PC-9 (cell line): ENCODE measurements at places on chromosomes 3 and 15. TPM values are rescaled to one million over a fixed set of nuclear protein-coding genes. Genes with fewer than 3 reads are reported as not detected.

- no peak overlapping the region for H3K4me3 ChIP-seq
- no peaks in the 10 kb centered on the region for H3K36me3 ChIP-seq
- H3K27ac ChIP-seq: no peak overlapping the region
- H3K4me1 ChIP-seq: no peaks in the 10 kb centered on the region
- H3K27me3 ChIP-seq: no peaks in the 10 kb centered on the region
These were observed 32.7 kb downstream of the MME start for GRCh38 chr3:155112661-155113389.

GRCh38 chr3:57006179-57006657 is 54.2 kb upstream of the SPATA12 start:
- H3K27ac ChIP-seq: peak overlapping the region; percentile 98
- DNase-seq: peak; percentile 48
- H3K4me1 ChIP-seq: peaks cover 39% of the 10 kb centered on the region
- no peaks in the 10 kb centered on the region for H3K36me3 ChIP-seq
- H3K4me3 ChIP-seq: peak overlapping the region; percentile 16; the same call in 1 of the 2 replicates
- H3K27me3 ChIP-seq: no peaks in the 10 kb centered on the region

- H3K4me1 ChIP-seq: no peaks in the 10 kb centered on the region
- no peak overlapping the region for H3K27ac ChIP-seq
- DNase-seq: no peak
- H3K4me3 ChIP-seq: no peak overlapping the region
- H3K27me3 ChIP-seq: no peaks in the 10 kb centered on the region
- no peaks in the 10 kb centered on the region for H3K36me3 ChIP-seq
These were observed 19.5 kb upstream of the COMMD2 start for GRCh38 chr3:149771652-149772271.

DNA sequence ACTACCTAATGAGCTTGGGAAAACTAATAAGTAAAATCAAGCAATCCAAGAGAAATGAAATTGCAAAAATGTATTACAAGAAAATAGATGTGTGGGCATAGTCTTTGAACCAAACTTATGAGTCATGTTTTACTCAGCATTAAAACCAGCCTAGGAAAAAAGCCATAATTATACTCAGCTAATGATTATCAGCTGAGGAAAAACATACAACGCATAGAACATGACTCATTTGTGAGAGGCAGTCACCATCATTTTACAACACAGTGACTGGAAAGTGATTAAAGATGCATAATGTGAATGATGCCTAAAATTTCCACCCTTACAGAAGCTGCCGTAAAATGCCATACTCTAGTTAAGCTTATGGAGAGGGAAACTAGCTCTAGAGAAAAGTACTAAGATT is 238.0 kb upstream of the EOMES start:
- H3K4me1 ChIP-seq: no peaks in the 10 kb centered on the region
- no peaks in the 10 kb centered on the region for H3K36me3 ChIP-seq
- H3K27me3 ChIP-seq: no peaks in the 10 kb centered on the region
- DNase-seq: no peak

GRCh38 chr3:107024551-107025026 is 352.6 kb upstream of the CCDC54 start:
- no peaks in the 10 kb centered on the region for H3K36me3 ChIP-seq
- no peak overlapping the region for H3K27ac ChIP-seq
- H3K27me3 ChIP-seq: no peaks in the 10 kb centered on the region
- no peak for DNase-seq
- no peaks in the 10 kb centered on the region for H3K4me1 ChIP-seq

GRCh38 chr15:79432345-79433275 is 474 bp downstream of the MINAR1 start:
- DNase-seq: no peak
- H3K4me3 ChIP-seq: no peak overlapping the region
- no peaks in the 10 kb centered on the region for H3K4me1 ChIP-seq
- no peaks in the 10 kb centered on the region for H3K36me3 ChIP-seq
- no peaks in the 10 kb centered on the region for H3K27me3 ChIP-seq
- H3K27ac ChIP-seq: no peak overlapping the region

- H3K36me3 ChIP-seq: no peaks in the 10 kb centered on the region
- no peak for DNase-seq
- no peaks in the 10 kb centered on the region for H3K27me3 ChIP-seq
- H3K27ac ChIP-seq: no peak overlapping the region
- no peaks in the 10 kb centered on the region for H3K4me1 ChIP-seq
These were observed 135.4 kb upstream of the CBLB start for GRCh38 chr3:106004137-106004681.

- H3K4me1 ChIP-seq: no peaks in the 10 kb centered on the region
- no peak overlapping the region for H3K27ac ChIP-seq
- no peak for DNase-seq
These were observed 152.2 kb downstream of the NEK11 start for GRCh38 chr3:131178710-131179375.

DNA sequence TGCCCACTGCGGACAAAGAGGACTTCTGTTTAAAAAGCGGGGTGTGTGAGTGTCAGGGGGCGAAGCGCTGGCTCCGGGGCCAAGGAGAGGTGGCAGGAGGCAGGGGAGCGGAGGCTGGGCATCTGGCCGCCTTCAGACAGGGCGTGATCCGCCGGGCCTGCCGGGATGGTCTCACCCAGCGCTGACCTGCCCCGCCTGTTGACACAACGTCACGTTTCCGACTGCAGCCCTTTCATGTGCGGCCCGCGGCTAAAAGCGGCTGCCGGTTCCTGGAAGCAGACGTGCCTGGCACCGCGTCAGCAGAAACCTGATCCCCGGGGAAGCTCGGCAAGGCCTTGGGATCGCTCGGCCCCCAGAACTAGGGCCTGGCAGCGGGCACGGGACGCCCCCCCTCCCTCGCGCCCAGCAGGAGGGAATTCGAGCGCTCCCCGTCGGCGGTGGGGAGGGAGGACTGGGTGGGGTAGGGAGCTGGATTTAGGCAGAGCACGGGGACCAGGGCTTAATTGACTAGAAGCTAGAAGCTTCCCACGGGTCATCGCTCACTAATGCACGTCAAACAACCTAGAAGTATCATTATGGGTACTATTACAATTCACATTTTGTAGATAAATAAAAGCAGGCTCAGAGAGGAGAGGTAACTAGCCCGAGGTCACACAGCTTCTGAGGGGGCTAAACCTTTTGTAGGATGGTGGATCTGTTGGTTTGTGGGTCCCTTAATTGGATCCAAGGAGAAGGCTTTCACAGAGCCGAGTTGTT is 7.7 kb downstream of the BHLHE40 start:
- no peaks in the 10 kb centered on the region for H3K27me3 ChIP-seq
- peak overlapping the region; percentile 89 for H3K27ac ChIP-seq
- H3K36me3 ChIP-seq: 0 out of 2 replicates have a peak, but pooled peaks cover 7% of the 10 kb centered on the region

- H3K27me3 ChIP-seq: no peaks in the 10 kb centered on the region
- peaks cover 51% of the 10 kb centered on the region for H3K36me3 ChIP-seq
- no peak overlapping the region for H3K4me3 ChIP-seq
- H3K27ac ChIP-seq: no peak overlapping the region
- no peaks in the 10 kb centered on the region for H3K4me1 ChIP-seq
- DNase-seq: no peak
These were observed 27.0 kb downstream of the OPA1 start for GRCh38 chr3:193620057-193620456.

- no peak within 1 kb of the TSS for H3K4me3 ChIP-seq
- no peak within 1 kb of the TSS for H3K27ac ChIP-seq
- DNase-seq: no peak
- H3K4me1 ChIP-seq: no peaks in the 10 kb centered on the region
- H3K27me3 ChIP-seq: peaks cover 47% of the 10 kb centered on the region
These were observed at the start of gene HCN4 for GRCh38 chr15:73368301-73369136. Gene HCN4, minus strand, starts transcription at chr15:73368958. Its CDS starts 688 bp downstream, at chr15:73368270.

DNA sequence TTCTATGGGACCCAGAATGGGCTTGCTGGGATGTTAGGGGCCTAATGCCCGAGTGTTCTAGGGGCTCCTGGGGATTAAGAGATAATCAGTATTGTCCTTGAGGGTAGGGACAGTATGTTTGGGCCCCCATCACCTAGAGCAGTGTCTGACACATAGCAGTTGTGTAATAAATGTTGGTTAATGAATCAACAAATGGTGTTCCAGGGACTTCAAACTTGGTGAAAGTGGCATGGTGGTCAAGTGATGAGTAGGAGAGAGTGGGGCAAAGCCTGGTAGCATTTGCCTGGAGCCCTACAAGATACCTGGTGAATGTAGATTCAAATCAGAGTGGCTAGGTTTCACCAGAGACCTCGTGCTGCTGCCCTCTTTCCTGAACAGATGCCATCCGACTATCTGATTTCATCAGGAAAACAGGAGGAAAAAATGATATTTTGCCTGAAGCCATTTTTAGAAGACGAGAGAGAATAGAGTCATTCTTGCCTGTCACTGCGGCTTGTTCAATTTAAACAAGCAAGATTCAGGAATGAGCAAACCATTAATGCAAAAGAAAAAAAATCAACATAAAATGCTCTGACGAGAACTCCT is 117.3 kb downstream of the RPL22L1 start:
- H3K4me1 ChIP-seq: peaks cover 39% of the 10 kb centered on the region
- H3K4me3 ChIP-seq: no peak overlapping the region
- H3K27me3 ChIP-seq: no peaks in the 10 kb centered on the region
- H3K27ac ChIP-seq: peak overlapping the region; percentile 83
- no peak for DNase-seq

The CYP8B1 gene
- not detected in 2 replicates for total RNA-seq

The ATP13A5 gene
- total RNA-seq: not detected in 2 replicates

The CMTM8 gene
- total RNA-seq: 16.8 and 17.8 TPM in 2 replicates

The STAC gene
- 14.7 and 17.6 TPM in 2 replicates for total RNA-seq

The FHIT gene
- total RNA-seq: 7.6 and 9.8 TPM in 2 replicates
